ENCODE measurements at places on chromosomes 5 and 9.

DNA sequence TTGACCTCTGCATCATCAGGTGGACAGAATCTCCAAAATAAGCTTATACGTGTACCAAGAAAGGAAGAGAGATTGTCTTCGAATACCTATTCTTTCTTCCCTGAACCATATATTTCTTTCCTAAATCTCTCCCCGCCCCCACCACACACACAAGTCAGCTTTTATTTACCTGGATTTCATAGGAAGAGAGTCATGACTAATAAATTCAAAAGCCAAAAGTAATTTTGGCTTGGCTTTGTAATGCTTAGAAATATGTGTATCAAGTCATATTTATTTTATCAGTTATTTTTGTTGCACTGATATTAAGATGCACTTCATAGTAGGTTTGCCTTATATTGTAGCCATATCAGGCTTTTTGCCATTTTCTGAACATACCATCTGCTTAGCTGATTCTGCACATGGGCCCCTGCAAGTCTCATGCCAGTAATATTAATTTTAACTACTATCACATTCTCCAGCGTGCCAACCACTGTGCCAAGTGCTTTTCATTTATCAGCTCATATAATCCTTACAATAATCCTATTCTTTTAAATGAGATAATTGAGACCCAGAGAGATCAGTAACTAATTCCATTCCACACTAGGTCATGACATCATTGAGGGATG, 1405.3 kb upstream of the NUDT12 start:
- no peak for DNase-seq

DNA sequence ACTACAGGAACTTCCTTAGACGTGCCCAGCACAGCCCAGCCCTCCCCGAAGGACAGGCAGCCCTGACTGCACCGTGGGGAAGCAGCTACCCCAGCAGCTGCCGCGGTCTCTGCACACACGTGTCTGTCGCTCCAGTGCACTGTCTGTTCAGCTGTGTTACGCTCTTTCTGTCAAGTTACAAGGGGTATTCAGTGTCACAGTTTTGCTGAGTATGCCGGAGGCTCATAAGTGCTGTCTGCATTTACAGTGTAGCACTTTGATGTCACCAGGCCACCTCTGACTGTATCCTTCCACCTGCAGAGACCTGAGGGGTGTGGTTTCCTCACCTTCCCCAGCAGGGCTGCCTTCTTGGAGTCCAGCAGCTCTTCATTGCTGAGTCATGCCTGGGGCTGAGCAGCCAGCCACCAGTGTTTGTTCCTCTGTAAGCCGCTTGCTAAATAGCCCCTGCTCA, 126.8 kb downstream of the EHMT1 start:
- no peak for DNase-seq

- DNase-seq: no peak
Observed at GRCh38 chr5:159319832-159320231, 10.5 kb downstream of the IL12B start.

DNA sequence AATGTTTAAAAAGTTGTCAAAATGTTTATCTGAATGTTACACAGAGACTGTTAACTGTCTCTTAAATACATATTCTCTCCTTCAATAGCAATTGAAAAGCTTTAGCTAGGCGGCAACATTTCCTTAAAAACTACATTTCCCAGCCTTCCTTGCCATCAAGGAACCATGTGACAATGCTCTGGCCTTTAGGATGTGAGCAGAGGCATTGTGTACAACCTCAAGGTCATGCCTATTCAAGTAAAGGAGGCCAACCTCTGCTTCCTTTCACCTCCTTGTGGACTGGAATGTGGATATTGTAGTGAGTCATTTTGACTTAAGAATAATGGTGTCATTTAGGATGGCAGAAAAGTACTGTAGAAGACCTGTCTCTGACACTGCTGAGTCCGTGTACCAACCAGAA, 23.7 kb upstream of the MROH2B start:
- no peak for DNase-seq

- no peak for DNase-seq
Observed at GRCh38 chr5:79301046-79301712, 65.2 kb downstream of the JMY start.

DNA sequence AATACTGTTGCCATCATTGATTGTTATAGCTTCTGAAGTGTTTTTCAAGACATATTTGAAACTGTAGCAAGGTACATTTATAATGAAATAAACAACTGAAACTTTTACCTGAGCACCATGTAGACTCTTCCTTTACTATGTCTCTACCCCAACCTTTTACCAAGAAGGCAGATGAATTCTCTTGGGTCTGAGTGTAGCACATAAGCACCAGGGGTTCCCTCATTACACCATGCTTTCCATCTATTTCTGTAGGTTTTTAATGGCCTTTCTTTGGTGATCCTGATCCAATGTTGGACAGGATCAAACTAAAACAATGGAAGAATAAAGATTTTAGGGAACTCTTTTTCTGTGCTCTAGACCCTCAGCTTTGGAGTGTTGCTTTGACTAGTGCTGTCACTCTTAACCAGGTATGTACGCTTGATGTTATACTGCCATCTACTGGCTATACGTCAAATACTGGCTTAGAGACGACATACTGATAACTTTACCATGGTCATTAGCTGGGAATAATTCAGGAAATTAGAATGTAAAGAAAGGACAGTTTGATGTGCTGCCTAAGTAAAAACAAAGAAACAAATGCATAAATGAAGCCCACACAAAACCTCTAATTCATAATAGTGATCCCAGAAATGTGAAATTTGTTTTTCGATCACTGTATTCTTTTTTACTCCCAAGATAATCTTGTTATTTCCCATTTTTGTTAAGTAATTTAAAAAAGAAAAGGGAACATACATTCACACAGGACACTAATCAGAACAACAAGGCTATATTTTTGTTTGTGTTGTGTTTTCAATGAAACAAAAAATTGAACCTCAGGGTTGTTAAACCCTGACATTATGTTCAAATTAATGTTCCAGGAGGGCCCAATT, 30.7 kb downstream of the IFNW1 start:
- no peak for DNase-seq

- no peak for DNase-seq
Observed at GRCh38 chr5:95770830-95771708, 39.9 kb downstream of the RHOBTB3 start.

- DNase-seq: peak; percentile 1
Observed at GRCh38 chr9:93669116-93669957, 93.0 kb downstream of the PHF2 start.

Data from T-helper 17 cell (primary cell).